GDM1 (cell line): ENCODE measurements at places on chromosomes 7 and 10.

GRCh38 chr10:110059925-110060324, 52.1 kb downstream of the ADD3 start:
- no peak for DNase-seq

DNA sequence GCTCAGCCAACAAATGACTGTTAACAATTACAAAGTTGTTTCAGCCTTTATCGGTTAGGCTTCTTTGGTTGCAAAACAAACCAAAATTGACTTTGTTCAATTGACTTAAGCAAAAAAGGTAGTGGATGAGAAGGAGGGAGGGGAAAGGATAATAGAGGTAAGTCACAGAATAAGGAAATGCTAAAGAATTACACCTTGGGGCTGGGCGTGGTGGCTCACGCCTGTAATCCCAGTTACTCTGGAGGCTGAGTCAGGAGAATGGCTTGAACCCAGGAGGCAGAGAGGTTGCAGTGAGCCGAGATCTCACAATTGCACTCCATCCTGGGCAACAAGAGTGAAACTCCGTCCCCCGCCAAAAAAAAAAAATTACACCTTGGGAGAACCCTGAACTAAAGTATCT, 41.4 kb downstream of the AHCYL2 start:
- no peak for DNase-seq

- no peak for DNase-seq
These were observed 68.0 kb upstream of the ELMO1 start for GRCh38 chr7:37516664-37517063.

DNA sequence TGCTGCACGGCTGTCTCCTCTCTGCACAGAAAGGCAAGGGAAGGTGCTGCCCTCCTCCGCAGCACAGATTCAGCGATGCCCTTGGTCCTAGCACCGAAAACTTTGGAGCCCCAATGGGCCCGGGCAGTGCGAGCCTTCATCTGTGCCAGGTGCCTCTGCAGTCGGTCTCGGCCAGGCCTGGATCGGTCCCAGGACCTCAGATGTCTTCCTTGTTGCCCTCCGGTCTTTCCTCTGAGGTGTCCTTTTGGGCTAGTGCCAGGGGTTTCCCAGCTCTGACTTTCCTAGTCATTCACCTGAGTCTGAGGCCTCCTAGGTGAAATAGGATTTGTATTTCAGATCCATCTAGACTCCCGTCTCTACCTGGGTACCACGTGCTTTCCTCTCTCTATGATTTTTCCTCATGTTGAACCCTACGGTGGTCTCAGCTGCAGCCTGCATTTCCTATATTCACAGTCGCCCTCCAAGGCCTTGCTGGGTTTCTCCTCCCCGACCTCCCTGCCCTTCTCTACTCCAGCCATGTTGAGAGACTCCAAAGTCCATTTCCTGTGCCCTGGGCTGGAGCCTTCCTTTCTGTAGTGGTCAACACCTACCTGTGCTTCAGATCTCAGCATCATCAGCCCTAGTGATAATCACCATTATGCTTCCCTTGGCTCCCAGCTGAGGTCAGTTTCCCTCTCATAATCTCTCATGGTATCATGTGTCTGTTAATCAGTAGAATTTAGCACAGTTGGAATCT, 92.0 kb upstream of the PRSS58 start:
- DNase-seq = no peak

GRCh38 chr10:132554991-132555647, 17.5 kb downstream of the INPP5A start:
- DNase-seq = no peak

GRCh38 chr7:91230100-91230499, 34.1 kb upstream of the FZD1 start:
- DNase-seq = no peak

DNA sequence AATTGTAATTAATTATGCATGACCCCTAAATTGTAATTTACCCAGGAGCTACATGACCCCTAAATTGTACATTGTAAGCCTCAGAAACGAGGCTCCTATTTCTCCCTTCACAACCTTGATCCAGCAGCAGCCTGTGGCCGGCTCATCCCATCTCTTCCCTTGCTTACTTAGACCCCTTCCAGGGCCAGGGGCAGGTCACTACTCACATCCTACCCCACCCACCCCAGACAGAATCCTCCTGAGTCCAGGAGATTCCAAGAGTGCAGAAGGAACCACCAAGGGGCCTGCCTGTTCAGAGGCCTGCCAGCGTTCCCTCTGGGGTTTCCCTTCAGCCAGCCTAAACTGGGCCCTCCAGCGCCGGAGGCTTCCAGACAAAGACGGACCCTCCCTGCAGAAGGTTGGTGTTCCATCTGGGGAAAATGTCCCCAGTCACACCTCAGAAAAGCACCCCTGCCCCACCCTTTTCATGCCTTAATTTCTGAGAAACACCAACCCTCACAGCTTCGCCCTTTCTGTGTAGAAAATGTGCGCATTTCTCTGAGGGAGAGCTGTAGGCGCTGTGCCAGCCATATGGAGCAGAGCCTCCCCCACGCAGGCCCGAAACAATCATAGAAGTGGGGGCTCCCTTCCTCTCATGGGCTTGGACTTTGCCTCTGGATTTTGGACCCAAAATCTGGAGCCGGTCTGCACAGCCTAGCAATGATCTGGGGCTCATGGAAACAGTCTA, 19.2 kb downstream of the LEP start:
- no peak for DNase-seq

DNA sequence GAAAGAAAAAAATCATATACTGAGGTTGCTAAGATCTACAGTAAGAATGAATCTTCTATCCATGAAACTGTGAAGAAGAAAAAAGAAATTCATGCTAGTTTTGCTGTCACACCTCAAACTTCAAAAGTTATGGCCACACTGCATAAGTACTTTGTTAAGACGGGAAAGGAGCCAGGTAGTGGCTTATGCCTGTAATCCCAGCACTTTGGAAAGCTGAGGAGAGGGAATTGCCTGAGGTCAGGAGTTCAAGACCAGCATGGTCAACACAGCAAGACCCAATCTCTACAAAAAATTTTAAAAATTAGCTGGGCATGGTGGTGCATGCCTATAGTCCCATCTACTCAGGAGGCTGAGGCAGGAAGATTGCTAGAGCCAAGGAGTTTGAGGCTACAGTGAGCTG, 22.1 kb downstream of the CCDC186 start:
- no peak for DNase-seq
